ENCODE measurements at places on chromosomes 13 and 19. TPM values are rescaled to one million over a fixed set of nuclear protein-coding genes. Genes with fewer than 3 reads are reported as not detected.

- no peak for DNase-seq
These were observed 2.0 kb upstream of the DHRS12 start for GRCh38 chr13:51805925-51806324.

DNA sequence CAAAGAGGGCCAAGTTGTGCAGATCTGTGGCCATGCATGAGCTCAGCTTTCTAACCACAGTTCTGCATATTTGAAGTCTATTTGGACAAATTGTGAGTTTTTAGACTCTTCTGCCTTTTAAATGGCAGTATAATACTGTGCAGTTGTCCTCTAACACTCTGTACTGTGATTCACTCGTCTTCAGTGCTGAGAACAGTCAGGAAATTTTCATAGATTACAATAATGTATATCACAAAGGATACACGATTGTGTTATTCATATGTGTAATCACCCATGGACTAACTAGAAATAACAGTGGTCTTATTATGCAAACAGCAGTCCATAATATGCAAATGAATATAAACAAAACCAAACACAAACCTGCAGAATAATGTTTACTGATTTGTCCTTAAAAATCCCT, 259.1 kb downstream of the PCDH9 start:
- no peak for DNase-seq

GRCh38 chr19:45815481-45816216, 541 bp upstream of the RSPH6A start:
- no peak for DNase-seq

Gene STAP2
- polyA plus RNA-seq: 4.9 TPM

GRCh38 chr13:59885076-59885475, 278.7 kb downstream of the DIAPH3 start:
- no peak for DNase-seq

GRCh38 chr19:5826531-5827341, 12.8 kb downstream of the FUT6 start:
- no peak for DNase-seq

DNA sequence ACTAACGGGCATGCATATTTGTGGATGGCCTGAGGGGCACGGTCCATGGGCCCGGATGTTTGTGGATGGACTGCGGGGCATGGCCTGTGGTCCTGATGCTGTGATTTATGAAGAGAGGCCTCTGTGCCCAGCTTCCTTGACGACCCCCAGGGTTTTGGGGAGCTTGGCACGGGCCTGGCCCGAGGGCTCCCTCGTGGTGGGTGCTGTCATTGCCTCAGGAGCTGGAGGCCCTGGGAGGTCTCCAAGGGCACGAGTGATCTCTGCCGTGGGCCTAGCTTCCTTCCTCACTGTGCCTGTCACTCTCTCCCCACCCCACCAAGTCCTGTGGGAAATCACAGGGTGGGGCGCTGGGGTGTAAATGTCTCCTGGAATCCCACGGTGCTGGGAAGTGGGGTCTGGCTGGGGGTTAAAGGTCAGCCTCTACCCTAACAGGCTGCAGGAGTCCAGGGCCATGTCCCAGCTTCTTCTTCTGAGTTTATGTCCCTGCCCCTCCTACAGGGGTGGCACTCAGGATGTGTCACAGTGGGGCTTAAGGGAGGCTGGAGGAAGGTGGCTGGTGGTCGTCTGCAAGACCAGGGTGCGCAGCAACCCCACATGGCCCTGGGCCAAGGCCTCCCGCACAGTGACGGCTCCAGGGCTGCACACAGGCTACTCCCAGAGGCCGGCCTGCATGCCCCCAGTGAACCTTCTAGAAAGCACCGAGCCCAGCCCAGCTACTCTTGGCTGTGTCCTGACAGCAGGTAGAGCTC, 27.6 kb upstream of the RANBP3 start:
- no peak for DNase-seq

DNA sequence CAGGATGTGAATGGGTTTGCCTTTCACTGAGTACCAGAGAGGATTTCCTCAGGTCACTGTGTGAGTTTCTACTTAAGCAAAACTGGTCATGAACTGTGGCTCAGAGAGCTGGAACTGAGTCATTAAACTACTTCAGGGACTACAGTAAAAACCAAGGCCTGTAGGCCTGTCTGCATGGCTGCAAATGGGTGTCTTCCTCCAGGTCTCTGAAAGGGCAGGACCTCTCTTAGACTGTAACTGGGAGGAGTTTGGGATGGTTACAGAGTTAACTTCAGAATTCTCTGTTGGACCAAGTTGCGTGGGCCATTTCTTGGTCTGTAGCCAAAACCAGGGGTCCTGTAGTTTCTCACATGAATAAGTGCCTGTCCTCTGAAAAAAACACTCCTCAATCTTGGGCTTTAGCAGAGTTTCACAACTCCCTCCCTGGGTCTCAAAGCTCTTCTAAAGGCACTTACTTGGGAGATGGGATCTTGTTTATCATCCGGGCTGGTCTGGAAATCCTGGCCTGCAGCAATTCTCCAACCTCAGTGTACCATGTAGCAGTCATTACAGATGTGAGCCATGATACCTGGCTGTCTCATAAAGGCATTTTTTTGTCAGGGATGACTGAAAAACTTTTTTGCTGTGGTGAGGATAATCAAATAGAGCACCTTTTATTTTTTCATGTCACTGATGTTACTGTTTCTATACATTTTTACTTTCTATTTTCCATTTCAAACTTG, 19.7 kb downstream of the ZNF714 start:
- no peak for DNase-seq

GRCh38 chr13:50529154-50529882, 314.2 kb downstream of the DLEU7 start:
- DNase-seq: no peak

Gene CEACAM6
- 0.23 TPM for polyA plus RNA-seq

Gene KLHL26
- 4.4 TPM for polyA plus RNA-seq

GRCh38 chr19:46205183-46205984, 24.2 kb upstream of the IGFL1 start:
- no peak for DNase-seq

- no peak for DNase-seq
These were observed 129.1 kb downstream of the TM9SF2 start for GRCh38 chr13:99630269-99630898.

GRCh38 chr19:44680536-44680935, 9.3 kb downstream of the CEACAM19 start:
- DNase-seq: no peak

GRCh38 chr19:15436826-15437110, 13.0 kb downstream of the WIZ start:
- DNase-seq: no peak

DNA sequence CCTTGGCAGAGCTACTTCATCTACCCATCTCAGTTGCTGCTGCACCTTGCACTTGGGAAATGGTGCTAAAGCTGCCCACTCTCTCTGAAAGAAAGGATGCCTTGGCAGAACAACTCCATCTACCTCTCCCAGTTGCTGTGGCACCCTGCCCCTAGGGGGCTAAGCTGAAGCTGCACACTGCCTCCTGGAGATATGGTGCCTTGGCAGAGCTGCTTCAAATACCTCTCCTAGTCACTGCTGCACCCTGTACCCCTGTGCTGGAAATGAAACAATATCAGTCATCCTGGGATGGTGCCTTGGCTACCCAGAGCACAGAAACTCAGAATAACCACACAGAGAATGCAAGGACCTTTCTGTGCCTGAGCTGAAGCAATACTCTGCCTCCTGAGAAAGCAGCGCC, 615.8 kb downstream of the DIAPH3 start:
- DNase-seq: no peak

DNA sequence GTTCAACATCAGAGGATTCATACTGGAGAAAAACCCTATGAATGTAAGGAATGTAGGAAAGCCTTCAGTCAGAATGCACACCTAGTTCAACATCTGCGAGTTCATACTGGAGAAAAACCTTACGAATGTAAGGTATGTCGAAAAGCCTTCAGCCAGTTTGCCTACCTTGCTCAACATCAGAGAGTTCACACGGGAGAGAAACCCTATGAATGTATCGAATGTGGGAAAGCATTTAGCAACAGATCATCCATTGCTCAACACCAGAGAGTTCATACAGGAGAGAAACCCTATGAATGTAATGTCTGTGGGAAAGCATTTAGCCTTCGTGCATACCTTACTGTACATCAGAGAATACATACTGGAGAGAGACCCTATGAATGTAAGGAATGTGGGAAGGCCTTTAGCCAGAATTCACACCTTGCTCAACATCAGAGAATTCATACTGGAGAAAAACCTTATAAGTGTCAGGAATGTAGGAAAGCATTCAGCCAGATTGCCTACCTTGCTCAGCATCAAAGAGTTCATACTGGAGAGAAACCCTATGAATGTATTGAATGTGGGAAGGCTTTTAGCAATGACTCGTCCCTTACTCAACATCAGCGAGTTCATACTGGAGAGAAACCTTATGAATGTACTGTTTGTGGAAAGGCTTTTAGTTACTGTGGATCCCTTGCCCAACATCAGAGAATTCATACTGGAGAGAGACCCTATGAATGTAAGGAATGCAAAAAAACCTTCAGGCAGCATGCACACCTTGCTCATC, 15.4 kb downstream of the ZNF570 start:
- DNase-seq: no peak

Gene CYP4F12
- polyA plus RNA-seq: 0.62 TPM

GRCh38 chr19:42521346-42522030, 6.8 kb downstream of the CEACAM1 start:
- no peak for DNase-seq

Gene KLK4
- polyA plus RNA-seq: not detected

- no peak for DNase-seq
These were observed 2.1 kb downstream of the PCDH9 start for GRCh38 chr13:67228031-67228430.

Gene PPM1N
- 1.0 TPM for polyA plus RNA-seq

DNA sequence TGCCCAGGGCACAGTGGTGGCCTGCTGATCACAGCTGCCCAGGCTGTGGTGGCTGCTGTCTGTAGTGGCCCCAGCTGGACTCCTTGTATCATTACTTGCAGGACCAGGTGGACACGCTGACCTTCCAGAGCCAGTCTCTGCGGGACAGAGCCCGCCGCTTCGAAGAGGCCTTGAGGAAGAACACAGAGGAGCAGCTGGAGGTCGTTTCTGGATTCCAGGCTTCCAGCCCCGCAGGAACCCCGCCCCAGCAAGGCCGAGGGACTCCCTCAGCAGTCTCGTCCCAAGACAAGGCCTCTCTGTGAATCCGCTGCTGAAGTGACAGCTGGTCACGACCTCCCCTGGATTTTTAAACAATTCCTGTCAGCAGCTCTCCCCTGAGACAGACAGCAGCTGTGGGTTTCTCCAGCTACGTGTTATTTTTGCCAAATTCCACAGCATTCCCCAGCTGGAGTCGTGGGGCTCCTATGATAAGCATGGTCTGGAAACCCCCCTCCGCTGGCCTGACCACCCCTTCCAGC, 98.3 kb downstream of the SLC7A1 start:
- peak; percentile 72 for DNase-seq

Gene PLK5
- polyA plus RNA-seq: 0.20 TPM

GRCh38 chr13:24276306-24276705, 33.1 kb upstream of the C1QTNF9 start:
- DNase-seq: no peak

- DNase-seq: no peak
These were observed 14.6 kb downstream of the PDS5B start for GRCh38 chr13:32600890-32601289.

- no peak for DNase-seq
These were observed 472.8 kb downstream of the OLFM4 start for GRCh38 chr13:53501387-53501786.

GRCh38 chr13:110411688-110412059, 104.6 kb downstream of the COL4A2 start:
- no peak for DNase-seq

GRCh38 chr13:66264971-66265370, 965.2 kb downstream of the PCDH9 start:
- no peak for DNase-seq

Gene ZNF8
- 5.3 TPM for polyA plus RNA-seq

GRCh38 chr13:101944521-101944920, 457.3 kb downstream of the FGF14 start:
- DNase-seq: no peak

- DNase-seq: no peak
These were observed 114.4 kb downstream of the ZDHHC20 start for GRCh38 chr13:21344662-21345176.

- peak; percentile 24 for DNase-seq
These were observed 34.2 kb upstream of the PNMA8B start for GRCh38 chr19:46529622-46530451.

GRCh38 chr13:41461527-41462139, 4.3 kb downstream of the RGCC start:
- no peak for DNase-seq

GRCh38 chr13:36965767-36966166, 33.4 kb downstream of the ALG5 start:
- DNase-seq: no peak

GRCh38 chr13:23350009-23350408, 83.5 kb downstream of the SACS start:
- no peak for DNase-seq

Gene KIR3DL1
- not detected for polyA plus RNA-seq

DNA sequence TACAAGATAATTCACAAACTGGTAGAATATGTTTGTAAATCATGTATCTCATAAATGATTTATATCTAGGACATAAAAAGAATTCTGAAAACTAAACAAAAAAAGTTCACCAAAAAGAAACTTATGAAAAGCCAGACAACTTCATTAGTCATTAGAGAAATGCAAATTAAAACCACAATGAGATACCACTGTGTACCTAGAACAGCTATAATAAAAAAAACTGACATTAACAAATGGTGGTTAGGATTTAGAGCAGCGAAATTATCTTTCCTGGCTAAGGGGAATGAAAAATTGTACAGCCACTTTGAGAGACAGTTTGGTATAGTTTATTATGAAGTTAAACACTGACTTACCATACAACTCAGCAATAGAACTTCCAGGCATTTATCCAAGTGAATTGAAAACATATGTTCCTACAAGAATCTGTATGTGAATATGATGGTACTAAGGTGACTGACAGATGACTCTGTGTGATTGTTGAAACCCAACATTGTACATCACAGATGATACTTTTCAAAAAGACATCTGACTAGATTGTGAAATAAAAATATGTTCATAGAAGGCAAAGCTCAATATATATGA, 41.8 kb downstream of the UGGT2 start:
- DNase-seq: no peak

DNA sequence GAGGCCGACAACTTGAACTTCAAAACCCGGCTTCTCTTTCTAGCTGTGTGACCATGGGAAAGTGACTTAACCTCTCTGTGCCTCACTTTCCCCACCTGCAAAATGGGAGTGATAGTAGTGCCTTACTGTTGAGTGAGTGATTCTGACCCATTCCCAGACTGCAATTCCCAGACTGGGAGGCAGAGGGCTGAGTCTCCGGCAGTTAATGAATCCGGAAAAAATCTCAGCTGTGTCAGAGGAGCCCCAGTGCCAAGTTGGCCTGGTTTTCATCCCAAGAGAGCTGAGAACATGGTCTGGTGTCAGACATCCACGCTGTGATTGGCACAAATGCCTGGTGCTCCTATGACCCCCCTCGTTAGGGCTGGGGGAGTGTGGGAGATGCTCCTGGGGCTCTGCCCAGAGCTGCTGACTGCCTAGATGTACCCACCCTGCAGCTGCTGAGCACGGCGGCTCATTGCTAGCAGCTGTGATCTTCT, 50.0 kb downstream of the PIN1 start:
- peak; percentile 66 for DNase-seq

GRCh38 chr19:11843722-11844121, 4.8 kb upstream of the ZNF439 start:
- DNase-seq: no peak

GRCh38 chr13:75178436-75178835, 303.5 kb downstream of the TBC1D4 start:
- no peak for DNase-seq
